H54 (cell line): ENCODE measurements at places on chromosomes 6 and 20.

DNA sequence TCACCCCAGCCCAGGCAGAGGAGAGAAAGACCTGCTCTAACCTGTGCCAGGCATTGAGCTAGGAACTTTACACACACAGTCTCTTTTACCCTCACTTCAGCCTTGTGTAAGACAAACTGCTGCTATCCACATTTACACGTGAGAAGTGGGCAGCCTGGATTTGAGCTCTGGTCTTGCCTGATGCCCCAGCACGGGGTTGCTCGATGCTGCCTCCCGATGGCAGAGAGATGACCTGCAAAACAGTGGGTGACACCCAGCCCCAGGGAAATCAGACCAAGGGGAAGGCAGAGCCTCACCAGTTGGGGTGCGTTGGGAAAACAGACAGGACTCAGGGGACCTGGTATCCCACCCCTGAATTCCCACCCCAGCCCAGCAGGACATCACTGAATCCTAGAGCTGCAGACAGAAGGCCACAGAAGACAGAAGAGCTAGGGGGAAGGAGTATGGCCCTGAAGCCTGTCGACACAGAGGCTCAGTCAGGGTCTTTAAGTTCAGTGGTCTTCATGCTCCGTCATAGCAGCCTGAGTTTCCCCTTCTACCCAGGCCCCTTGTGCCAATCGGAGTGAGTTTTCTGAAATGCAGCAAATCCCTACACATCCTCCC lies 990 bp downstream of the BPI start:
- peak; percentile 50 for DNase-seq

DNA sequence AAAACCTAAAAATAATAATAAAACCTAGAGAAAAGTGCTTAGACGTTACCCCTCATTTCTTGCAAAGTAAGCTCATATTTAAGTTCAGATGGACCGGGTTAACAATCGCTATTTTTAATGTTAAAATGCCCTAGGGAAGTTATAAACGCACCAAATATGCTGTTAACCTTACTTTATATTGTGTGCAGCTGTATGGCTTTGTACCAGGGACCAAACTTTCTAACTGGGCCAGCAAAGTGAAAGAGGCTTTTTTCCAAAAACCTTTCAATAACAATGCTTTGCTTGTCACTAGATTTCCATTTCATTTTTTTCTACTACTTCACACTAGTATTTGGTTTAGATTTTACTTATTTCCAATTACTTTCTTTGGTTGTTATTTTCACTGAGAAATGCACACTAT lies 248.5 kb downstream of the FOXC1 start:
- no peak for DNase-seq

DNA sequence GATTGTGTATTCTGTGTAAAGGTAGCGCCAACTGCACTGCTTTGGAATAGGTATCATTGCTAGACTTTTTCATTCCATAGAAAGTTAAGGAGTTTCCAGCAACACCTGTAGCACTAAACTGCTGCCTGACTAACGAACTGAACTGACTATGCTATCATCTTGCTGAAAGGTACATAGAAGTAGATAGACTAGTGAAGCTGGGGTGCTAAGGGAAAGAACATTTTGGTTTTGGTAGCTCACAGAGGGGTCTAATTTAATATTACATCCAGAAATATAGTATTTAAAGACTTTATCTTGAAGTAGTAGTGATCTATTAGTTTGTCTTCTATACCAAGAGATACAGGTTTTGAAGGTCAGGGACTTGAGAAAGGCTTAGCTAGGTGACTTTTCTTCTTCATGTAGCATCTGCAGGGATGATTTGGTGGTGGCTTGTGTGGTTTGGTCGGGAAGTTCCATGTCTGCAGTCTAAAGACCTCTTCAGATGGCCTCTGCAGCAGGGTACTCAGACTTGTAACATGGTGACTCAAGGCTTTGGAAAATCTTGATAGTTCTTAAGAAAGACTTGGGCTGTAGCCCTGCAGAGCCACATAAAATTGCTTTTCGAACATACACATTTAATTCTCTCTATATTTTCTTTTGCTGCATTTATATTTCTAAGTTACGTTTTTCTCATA lies 10.2 kb downstream of the SENP6 start:
- no peak for DNase-seq

DNA sequence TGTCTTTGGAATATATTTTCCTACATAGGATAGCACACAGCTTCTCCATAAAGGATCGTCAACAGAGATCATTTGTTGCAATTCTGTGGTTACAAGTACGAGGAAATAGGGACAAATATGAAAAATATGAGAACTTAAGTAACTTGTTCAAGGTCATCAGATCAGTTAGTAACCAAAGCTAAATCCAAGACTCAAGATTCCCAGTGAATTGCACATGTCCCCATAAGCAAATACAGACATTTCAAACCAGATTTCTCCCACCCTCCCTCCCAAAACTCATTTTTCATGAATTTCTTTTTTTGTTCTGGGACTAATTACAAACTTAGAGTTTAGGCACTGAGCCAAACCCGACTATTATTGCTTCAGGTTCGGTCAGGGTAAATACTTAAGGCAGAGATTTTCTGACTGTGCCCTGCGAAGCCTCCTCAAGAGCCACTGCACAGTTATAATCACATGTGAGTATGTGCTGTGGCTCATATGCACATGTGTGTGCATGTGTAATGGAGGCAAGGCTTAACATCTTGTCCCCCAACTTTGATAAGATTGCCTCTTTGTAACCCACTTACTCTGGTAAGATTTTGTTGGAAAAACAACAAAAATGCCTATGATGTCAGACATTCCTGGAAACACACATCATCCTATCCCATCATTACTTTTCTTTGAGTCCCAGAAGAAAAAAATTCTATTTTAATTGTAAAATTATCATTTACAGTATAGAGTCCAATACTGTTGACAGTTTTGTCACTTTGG lies 216.2 kb downstream of the CD83 start:
- no peak for DNase-seq

DNA sequence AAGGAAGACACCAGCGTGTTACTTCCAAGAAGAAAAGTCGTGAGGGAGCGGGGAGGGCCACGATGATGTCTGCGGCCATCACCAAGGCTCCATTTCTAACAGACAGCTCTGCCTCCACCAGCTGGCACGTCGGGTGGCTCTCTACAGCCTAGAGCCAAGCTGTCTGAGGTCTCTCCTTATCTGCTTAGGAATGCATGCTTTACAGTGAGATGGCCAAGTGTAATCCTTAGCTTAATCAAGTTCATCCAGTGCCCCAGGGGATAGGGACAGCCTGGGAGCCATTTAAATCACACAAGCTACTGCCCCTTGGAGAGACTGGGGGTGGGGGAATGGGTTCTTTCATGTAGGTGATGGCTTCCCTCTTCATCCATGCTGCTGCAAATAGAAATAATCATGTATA lies 213.8 kb upstream of the CST7 start:
- no peak for DNase-seq

GRCh38 chr20:56487216-56487615 lies 18.8 kb downstream of the RTF2 start:
- no peak for DNase-seq
